ENCODE measurements at places on chromosomes 4 and X.

GRCh38 chr4:141702472-141703182 lies 66.2 kb downstream of the IL15 start:
- H3K4me1 ChIP-seq: no peaks in the 10 kb centered on the region
- no peaks in the 10 kb centered on the region for H3K36me3 ChIP-seq
- H3K4me3 ChIP-seq: no peak overlapping the region
- H3K27me3 ChIP-seq: no peaks in the 10 kb centered on the region
- no peak for DNase-seq

DNA sequence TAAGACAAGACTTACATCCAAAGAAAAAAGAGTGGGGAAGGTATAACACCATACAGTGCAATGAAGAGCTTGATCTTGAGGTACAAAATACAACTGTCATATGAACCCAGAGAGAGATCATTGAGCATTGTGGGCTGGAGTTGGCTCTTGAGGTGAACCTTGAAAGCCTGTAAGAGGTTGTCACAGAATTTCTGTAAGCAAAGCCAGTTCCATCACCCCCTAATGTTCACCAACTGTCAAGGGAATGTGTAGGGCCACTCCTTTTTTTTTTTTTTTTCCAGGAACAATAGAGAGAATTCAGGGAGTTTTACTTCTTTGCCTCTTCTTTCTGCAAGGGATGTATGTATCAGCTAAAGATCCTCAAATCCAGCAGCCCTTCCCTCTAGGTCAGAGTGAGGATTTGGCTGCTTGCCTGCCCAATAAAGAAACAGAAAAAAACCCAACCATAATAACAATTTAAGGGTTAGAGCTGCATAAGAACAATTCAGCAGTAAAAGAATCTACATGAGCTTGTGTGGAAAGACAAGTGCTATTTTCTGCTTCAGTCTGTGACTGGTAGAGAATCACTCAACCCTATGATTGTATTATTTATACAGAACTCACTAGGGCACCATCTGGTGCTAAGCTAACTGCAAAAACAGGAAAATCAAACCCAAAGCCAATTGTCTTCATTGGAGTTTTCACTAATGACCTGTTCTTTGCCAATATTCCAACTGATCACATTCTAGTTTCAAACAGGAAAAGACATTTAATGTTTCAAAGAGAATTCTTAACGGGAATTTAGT lies 217.5 kb upstream of the TEX13C start:
- no peaks in the 10 kb centered on the region for H3K4me1 ChIP-seq
- no peak overlapping the region for H3K4me3 ChIP-seq
- no peaks in the 10 kb centered on the region for H3K36me3 ChIP-seq
- DNase-seq: peak; percentile 35
- H3K27me3 ChIP-seq: no peaks in the 10 kb centered on the region

DNA sequence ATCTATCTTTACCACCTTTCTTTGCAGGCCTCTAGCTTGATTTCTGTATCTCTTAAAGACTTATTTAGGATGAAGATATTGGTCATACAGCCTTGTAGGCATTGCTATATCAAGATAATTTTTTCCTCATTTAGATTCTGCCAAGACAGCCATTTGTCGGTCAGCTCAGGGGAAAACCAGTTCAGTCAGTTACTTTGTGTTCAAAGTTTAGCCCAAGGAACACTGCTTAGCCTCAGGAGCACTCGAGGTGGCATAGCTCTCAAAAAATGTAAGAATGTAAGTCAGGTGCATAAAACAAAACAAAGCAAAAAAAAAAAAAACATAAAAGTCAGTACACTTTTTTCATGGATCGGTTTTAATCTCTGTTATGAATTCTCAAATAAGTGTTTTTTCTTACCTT lies 43.4 kb downstream of the NRK start:
- no peaks in the 10 kb centered on the region for H3K36me3 ChIP-seq
- peaks cover 7% of the 10 kb centered on the region for H3K27me3 ChIP-seq

GRCh38 chr4:37540486-37540885 lies 145.7 kb downstream of the RELL1 start:
- no peak overlapping the region for H3K4me3 ChIP-seq
- H3K27ac ChIP-seq: peak overlapping the region; percentile 50
- no peaks in the 10 kb centered on the region for H3K27me3 ChIP-seq
- peaks cover 6% of the 10 kb centered on the region for H3K4me1 ChIP-seq

GRCh38 chr4:69860521-69861298 lies 765 bp upstream of the SULT1E1 start:
- H3K4me1 ChIP-seq: no peaks in the 10 kb centered on the region
- no peak overlapping the region for H3K4me3 ChIP-seq
- no peak for DNase-seq
- H3K27ac ChIP-seq: no peak overlapping the region
- no peaks in the 10 kb centered on the region for H3K27me3 ChIP-seq
- no peaks in the 10 kb centered on the region for H3K36me3 ChIP-seq

GRCh38 chr4:21726255-21726815 lies 222.2 kb downstream of the KCNIP4 start:
- no peaks in the 10 kb centered on the region for H3K36me3 ChIP-seq
- H3K27me3 ChIP-seq: no peaks in the 10 kb centered on the region
- H3K27ac ChIP-seq: no peak overlapping the region
